ENCODE measurements at places on chromosomes 3 and 15.
A peak's percentile ranks its signal among the peaks of the same experiment; 100 is the strongest.

DNA sequence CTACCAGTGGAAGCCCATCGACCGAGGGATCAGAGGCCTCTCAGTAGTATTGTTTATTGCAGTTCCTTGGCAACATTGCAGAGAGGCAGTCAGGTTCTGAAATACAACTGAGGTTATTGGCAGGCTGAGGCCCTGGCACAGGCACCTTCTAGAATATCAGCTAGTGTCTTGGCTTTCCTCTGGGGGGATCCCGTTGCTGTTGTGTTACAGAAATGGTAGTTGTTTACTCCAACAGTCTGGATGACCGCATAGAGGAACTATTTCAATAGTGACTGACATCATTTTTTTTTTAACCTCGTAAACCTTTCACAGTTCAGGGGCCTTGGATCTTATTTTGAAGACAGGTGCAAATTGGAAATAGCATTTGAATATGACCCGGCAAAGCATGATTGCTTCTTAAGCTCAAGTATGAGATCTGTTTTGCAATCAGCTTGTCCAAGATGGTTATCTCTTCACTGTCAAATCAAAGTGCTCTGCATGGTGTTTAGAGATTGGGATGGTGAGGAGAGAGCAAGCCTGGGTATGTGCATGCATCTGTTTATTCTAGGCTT, 63.9 kb downstream of the PGPEP1L start:
- no peak for DNase-seq

DNA sequence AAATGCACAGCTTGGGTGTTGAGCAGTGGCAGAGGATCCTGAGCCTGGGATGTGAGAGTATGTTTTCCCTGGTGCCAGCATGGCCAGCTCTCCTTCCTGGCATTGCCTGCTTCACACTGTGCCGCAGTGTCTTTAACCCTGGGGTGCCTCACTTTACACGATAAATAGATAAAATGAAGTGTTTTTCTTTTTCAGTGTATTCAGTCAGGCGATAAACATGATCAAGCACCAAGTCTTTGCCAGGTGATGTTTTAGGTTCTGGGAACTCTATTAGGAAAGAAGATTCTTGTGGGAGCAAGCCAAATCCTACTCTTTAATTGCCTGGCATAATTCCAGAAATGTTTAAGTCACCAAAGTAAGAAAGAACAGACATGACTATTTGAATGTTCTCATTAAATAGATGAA, 14.0 kb downstream of the ABHD6 start:
- no peak for DNase-seq

DNA sequence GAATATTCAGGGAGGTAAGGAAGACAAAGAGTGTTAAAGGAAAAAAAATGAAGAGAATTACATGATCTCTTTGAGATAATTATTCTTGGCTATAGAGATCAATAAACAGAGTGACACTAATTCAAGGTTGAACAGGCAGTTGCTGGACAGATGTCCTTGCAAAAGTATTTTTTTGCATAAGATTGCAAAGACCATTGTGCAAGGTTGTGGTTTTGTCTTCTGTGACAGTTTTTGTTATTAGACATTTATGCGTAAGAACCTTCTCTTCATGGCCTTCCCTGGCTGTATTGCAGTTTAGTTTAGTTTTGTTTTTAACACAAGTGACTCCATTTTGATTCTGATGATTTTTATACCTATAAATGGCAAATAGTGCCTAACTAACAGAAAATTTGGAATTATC, 682.8 kb upstream of the ARPP21 start:
- DNase-seq = no peak

- DNase-seq = no peak
Measured at GRCh38 chr3:195466251-195466650, 23.4 kb upstream of the ACAP2 start.

- no peak for DNase-seq
Measured at GRCh38 chr3:194736896-194737600, 51.4 kb downstream of the FAM43A start.

DNA sequence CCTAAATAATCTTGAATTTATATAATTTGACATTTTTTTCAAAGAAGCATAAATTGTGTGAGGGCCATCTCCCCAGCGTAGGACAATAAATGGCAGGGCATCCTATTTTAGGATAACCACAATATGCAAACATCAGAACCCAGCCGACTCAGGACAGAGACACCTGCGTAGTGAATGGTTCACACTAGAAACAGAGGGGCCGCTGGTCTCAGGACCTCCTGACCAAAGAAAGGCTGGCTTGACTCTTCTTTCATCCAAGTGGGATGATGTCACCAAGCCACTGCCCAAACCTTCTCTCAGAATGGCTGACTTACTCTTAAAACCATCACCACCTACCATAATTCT, 162.1 kb downstream of the FOXP1 start:
- DNase-seq = no peak

DNA sequence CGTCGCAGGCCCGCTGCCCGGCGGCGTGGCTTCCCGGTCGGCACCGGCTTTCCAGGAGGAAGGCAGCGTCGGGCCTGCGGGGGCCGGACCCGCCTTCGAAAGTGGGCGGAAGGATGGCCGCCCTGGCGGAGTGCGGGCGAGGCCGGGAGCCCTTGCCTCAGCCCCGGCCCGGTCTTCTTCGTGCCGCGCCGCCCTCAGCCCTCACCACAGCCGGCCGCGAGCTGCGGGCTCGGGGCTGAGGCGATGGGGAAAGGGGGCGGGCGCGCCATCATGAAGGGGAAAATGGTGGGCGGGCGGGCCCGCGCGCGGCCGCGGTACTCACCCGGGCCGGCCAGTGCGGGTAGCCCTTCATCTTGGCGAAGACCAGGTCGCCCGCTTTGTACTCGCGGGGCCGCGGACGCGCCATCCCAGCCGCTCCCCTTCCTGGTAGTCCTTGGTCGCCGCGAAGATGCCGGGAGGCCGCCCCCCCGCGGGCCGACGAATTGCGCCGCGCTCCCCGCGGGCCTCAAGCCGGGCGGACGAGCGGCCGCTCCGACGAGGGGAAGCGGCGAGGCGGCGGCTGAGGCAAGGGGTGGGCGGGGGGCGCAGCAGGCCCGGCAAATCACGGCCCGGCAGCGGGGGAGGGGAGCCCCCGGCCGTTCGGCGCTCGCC, 489 bp downstream of the HDGFL3 start:
- DNase-seq = peak; percentile 12

GRCh38 chr3:156259896-156260295, 139.5 kb downstream of the KCNAB1 start:
- no peak for DNase-seq

DNA sequence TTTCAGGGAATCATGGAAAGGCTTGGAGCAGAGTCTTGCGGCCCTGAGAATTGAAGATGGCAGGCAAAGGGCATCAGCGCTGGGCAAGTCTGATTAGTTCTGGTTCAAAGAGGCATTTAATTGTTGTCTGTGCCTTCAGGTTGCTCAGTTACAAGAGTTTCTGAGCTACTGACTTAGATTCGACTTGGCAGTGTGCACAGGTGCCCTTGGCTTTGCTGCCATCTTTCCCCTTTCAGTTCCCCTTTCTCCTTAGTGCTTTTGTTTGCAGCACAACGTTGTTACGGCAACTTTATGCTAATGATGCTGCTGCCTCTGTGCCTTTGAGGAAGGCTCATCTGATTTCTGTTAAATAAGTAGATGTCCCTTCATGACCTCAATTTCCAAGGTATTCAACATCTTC, 12.5 kb downstream of the P2RY14 start:
- DNase-seq = no peak

DNA sequence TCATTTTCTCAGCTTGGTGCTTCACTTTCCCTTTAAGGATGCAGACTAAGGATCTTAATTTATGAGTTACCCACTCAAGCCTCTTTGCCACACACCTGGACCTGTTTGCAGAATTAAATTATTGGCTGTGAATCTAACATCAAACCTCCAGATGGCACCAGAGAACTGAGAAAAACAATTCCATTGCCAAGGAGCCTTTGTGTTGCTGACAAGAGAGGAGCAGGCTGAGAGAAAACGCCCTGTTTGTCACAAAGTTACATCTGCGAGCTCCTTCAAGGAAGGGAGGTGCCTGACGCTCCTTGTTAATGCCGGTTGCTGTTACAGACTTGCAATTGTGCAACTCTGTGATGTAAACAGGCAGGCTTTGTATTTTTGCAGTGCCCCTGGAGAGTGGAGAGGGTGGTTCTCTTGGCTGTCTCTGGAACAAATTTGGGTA, 36.3 kb upstream of the TMC3 start:
- DNase-seq = no peak

DNA sequence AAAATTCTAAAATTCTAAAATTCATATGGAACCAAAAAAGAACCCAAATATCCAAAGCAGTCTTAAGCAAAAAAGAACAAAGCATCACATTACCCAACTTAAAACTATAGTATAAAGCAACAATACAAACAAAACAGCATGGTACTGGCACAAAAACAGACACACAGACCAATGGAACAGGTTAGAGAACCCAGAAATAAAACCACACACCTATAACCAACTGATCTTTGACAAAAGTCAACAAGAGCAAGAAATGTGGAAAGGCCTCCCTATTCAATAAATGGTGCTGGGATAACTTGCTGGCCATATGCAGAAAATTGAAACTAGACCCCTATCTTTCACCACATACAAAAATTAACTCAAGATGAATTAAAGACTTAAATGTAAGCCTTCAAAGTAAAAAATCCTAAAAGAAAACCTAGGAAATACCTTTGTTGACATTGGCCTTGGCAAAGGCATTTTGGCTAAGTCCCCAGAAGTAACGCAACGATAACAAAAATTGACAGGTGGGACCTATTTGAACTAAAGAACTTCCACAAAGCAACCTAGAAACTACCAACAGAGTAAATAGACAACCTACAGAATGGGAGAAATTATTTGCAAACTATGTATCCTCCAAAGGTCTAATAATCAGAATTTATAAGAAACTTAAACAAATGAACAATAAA, 56.9 kb downstream of the TTBK2 start:
- no peak for DNase-seq

- DNase-seq = no peak
Measured at GRCh38 chr3:136577791-136578190, 174.4 kb downstream of the STAG1 start.

- DNase-seq = no peak
Measured at GRCh38 chr3:14093831-14094230, 30.8 kb downstream of the CHCHD4 start.

GRCh38 chr3:32078085-32078634, 28.3 kb upstream of the GPD1L start:
- no peak for DNase-seq

DNA sequence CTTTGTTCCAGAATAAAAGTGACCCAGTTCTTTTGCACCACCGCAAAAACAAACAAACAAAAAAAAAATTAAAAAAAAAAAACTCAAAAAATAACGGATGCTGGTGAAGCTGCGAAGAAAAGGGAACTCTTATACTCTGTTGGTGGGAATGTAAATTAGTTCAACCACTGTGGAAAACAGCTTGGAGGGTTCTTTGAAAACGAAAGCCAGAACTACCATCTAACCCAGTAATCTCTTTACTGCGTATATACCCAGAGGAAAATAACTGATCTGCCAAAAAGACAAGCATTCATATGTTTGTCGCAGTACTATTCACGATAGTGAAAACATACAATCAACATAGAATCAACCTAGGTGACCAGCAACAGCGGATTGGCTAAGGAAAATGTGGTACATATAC, 298.9 kb upstream of the CBLB start:
- no peak for DNase-seq

DNA sequence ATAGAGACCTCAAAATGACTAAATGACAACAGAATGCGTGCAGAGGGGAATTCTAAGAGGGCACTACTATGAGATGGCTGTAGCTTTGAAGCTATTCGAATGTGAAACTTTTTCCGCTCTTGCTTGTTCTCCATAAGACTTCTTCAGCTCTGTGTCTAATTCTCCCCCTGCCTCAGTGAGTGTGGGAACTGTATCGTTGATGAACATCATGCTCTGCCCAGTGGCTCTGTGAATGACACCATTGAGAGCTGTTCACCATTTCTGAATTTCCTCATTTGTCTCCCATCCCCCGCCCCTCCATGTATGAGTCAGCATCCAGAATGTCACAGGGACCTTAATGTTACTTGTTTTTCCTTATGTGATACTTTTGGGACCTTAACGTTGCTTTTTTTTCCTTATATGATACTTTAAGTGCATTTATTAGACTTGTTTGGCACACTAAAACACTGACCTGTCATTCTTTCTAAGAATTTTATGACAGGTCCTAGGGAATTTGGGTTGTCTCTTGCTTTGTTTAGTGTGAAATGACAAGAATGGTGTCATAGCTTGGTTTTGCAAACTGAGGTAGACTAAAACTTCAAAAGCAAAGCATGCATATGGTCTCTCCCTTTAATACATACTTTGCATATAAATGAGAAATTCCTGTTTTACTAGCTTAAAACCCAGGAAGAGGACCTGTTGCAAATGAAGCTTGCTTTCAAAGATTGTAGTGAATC, 99.6 kb downstream of the FNDC3B start:
- DNase-seq = no peak

Data from activated gamma-delta T cell treated with anti-CD3 and anti-CD28 coated beads, Interleukin-2, amount 50 U/mL, for 16 hours (primary cell).